ENCODE measurements at places on chromosomes 13 and 19.

DNA sequence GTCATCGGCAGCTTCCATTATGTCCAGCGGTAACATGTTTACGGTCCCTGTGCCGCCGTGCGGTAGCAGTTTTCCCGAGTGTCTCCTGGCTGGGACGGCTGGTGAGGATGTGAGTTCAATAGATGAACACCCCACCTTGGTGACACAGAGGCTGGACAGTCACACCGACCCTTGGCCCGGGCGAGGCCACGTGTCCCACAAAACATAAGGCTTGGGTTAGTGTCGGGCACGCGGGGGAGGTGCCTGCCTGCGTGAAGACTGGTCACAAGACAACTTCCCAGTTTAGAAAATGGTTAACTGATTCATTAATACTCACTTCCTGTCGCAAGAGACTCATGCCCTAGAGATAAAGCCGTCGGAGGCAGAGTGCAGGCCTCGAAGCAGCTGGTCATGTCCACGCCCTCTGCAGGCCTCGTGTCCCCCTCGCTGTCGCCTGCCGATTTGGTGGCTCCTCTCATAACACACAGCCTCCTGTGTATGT lies 17.2 kb downstream of the RASA3 start:
- DNase-seq: no peak

DNA sequence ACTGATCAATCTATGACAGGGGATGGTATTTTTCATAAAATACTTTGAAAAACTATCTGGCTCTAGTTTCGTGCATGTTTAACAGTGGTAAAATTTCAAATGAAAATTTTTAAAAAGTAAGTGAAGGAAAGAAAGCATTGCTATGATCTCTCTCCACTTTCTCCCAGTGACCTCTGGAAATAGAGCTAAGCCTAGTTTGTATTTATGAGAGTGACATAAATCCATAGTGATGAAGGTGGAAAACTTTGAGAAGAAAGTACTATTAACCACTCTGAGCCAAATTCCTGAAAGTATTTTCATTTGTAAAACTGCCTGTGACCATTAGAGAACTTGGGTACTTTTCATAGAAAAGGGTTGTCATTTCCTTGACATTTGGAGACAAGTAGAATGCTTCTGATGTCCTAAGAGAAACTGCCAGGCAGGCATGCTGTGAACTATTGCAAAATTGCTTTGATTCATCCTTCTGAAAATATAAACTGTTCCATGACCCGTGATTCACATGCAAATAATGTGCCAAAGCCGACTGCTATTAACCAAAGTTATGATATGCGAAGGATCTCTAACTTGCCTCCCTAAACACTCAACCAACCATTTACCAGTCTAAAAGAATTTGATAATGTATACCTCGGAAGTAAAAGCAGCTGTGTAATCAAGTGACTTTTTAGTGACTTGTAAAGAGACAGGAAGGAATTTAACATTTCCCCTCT lies 133.2 kb downstream of the VWA8 start:
- no peak for DNase-seq

DNA sequence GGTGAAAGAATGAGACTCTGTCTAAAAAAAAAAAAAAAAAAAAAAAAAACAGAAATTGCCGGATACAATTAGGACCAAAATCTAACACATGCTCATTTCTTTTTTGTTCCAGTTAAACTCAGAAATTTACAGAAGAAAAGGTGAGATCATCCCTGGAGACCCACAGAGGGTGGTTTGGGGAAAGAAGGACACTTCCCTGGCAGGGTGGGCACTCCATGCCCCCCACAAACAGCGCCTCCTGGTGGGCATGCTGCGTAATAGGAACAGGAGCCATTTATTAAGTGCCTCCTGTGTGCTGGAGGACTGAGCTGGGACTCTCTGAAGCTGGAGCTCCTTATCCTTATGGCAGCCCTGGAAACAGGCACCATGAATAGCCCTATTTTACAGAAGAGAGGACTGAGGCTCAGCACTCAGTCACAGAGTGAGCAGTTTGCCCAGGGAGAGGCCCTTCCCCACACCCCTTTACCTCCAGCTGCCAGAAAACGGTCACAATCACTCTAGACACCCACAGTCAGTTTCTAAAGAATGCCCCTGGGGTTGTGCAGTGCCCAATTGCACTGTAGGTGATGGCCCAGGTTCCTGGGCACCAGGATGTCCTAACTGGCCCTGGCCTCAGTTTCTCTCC lies 10.1 kb downstream of the C19orf38 start:
- peak; percentile 46 for DNase-seq

GRCh38 chr19:18650468-18651041 lies 13.7 kb downstream of the KLHL26 start:
- DNase-seq: no peak

GRCh38 chr13:35086667-35087066 lies 144.6 kb downstream of the NBEA start:
- DNase-seq: no peak

GRCh38 chr19:48878196-48879024 lies 6.2 kb downstream of the PPP1R15A start:
- peak; percentile 42 for DNase-seq

GRCh38 chr13:33722216-33722915 lies 95.6 kb upstream of the RFC3 start:
- DNase-seq: no peak

- DNase-seq: no peak
Observed at GRCh38 chr13:36715841-36716240, 42.0 kb downstream of the SERTM1 start.

DNA sequence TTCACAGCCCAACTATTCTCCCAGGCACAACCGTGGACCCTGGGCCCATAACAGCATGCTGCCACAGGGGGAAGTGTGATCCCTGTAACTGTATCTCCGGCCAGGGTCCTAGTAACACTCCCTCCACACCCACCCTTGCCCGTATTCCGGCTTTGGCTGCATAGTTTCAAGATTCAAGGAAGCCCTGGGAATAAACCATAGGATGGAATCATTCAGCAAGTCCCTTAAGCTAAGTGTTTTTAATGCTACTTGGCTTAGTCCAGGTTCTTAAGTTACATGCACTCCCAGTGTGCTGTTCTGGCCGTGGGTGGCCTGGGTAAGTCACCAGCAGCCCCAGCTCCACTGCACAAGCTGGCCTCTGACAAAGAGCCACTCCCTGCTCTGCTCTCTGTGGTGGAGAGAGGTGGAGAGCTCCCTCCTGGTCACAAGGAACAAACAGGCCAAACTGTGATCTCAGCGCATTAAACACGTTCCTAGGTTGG lies 532.4 kb upstream of the SGCG start:
- DNase-seq: no peak

- no peak for DNase-seq
Observed at GRCh38 chr13:37109051-37109678, 3.7 kb upstream of the CSNK1A1L start.

DNA sequence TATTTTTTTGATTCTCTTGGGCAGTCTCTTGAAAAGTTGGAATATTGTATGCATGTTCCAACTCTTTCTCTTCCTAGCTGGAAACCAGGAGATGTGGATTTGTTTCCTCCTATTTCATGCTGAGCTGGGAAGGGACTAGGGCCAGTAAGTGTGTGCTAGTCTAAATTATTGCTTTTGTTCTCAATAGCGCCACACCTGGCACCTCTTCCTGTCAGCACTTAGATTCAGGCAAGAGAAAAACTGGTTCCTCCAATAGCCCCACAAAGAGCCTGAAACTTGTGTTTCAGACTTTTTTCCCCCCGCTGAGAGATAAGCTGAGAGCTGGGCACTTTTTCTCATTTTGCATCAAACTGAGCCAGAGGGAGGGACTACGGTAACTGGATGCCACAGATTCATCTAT lies 353.4 kb downstream of the OLFM4 start:
- DNase-seq: no peak

DNA sequence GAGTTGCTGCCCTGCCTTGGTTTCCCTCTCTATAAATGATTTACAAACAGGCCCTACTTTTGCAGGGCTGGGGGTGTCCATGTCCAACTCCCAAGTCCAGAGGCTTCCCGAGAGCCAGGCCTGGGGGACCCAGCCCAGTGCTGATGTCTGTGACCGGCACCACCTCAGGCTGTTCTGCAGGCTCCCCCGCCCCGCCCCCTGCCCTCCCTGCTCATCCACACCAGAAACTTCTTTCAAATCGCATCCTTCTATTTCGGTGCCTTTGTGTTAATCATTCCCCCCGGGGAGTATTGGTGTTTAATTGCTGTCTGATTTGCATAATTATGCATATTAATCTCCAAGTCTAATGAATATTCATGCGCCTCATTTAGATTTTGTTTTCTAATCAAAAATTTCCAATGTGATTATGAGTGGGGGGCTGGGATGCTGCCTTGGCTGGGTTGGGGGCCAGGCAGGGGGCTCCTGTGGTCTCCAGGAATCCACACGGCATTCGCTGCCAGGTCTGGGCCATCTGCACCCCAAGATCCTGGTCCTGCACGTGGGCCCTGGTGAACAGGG lies 19.1 kb downstream of the TCF3 start:
- no peak for DNase-seq

- DNase-seq: no peak
Observed at GRCh38 chr13:112877066-112877465, 91.9 kb upstream of the MCF2L start.

DNA sequence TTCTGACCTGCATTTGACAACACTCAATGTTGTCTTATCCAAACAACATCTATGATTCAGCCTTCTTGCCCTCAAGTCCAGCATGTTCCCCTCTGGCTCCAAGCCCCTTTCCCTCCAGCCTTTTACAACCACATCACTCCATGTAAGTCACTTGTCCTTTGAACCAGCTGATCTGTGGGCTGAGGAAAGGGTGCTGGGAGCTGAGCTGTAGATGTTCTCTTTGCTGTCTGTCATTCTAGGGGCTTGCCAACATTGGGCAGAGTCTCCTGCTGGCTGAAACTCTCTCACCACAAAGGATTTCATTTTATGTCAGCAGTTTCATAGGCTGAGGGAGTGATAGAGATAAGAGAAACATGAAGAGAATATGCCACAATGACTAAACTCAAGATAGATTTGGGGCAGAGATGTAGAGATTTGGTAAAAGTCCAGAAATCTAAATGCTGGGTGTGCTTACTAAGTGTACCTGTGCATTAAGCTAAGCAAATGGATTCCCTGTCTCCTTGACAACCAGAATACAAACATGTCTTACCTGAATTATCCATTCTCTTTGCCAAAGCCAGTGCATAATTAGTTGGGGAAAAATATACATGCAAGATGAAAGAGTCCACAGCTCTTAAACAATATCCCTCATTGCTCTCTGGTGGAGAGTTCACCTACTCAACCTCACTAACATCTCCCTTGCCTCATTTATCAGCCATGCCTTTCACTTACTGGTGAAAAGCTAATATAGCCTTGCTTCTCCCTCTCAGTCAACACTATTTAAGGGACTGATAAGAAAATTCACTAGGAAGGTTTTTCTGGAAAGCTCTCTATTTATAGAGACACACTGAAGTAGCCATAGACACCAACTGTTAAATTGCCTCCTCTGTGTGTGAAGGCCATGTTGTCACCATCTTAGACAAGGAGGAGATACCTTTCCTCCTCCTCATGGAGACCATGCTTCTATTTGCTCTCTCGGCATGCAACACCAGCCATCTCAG lies 175.5 kb upstream of the SERP2 start:
- peak; percentile 90 for DNase-seq

DNA sequence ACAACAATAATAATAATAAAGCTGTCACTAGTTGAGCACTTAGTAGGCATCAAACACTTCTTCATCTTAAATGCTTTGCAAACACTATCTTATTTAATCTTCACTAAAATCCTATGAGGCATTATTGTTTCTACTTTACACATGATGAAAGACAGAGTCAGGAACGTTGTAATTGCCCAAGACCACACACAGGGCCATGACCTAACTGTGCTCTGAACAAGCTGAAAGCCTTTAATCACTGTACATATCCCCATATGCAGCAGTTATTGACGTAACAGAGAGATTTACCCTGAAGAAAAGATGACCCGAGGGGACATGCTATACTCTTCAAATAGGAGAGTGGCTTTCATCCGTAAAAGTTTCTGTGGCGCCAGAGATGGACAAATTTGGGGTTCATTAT lies 53.0 kb downstream of the SACS start:
- DNase-seq: no peak

GRCh38 chr19:58042495-58043340 lies 8.9 kb downstream of the ZSCAN1 start:
- no peak for DNase-seq

- no peak for DNase-seq
Observed at GRCh38 chr13:97905517-97905916, 48.0 kb upstream of the IPO5 start.

DNA sequence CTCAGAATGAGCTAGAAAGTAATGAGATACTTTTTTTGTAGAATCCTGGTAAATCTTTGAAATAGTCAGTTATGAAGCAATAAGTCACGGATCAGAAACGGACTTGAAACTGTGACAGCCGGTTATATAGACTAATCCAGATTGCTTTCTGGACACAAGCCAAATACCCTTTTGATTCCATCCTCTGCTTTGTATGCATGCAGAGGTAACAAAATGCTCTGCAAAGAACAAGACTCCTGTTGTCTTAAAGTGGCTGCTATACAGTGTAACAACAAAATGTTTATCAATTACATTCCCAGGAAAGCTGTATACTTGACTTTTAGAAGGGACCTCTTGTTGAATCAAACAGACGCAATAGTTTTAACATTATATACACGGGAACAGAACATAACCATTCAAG lies 66.5 kb upstream of the STARD13 start:
- DNase-seq: no peak

DNA sequence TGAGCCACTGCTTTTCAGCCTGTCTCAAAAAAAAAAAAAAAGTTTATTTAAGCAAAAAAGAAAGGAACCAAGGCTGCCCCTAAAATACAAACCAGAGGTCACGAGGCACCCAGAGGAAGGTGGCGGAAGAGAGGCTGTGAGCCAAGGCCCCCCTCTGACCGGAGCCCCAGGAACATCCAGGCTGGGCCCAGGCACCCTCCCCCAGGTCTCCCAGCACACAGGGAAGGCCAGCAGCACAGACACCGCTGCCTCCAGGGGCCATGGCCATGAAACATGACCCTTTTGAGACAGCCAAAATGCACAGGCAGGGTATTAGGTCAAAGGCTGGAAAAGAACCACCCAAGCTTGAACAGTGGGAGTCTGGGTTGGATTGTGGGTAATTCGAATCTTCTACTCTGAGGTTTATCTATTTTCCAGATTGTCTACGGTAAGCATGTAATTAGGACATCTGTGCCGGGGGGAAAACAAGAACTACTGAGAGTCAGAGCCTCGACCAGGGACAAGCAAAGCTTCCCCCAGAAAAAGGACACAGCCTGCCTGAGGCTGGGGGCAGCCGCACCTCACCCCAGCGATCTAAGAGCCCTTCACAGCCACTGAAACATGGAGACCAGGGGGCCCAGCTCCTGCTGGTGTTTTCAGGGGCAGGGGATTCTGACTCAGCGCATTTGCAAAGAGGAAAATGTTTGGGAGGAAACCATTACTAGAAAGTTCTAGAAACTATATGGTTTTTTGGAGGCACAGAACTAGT lies 8.4 kb downstream of the PEX11G start:
- DNase-seq: no peak

GRCh38 chr19:2702170-2703076 lies at the start of gene GNG7:
Gene GNG7 (minus strand): TSS chr19:2702694. CDS start chr19:2520688, 182,006 bp downstream.
- DNase-seq: peak; percentile 93

Measured in activated CD4-positive, alpha-beta T cell treated with anti-CD3 and anti-CD28 coated beads, Interleukin-2, Interleukin-6, amounts not matched to agents 100 ng/mL and 50 ng/mL, durations not matched to agents 16 hours and 8 hours (primary cell).